Activated CD4-positive, alpha-beta T cell treated with anti-CD3 and anti-CD28 coated beads, Interleukin-10, Interleukin-2, amounts not matched to agents 100 ng/mL and 50 ng/mL, durations not matched to agents 16 hours and 8 hours (primary cell): ENCODE measurements at places on chromosomes 16 and 17.

GRCh38 chr16:88936008-88936555 is 40.9 kb downstream of the CBFA2T3 start:
- DNase-seq, result no peak

DNA sequence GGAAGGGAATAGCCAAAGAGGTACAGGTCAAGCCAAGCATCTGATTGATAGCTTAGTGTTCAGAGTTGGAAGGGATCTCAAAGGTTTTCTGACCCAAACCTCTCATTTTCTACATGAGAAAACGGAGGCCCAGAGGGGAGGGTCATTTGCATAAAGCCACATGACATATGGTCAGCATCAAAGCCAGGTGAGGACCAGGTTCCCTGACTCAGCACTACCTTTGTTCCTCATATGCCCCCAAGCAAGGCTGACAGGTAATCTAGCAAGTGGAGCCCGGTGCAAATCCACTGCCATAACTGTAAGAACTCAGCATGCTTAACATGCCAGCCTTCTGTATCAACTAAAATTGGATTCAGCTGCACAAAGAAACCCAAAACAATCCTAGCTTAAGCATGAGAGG is 28.2 kb upstream of the CCL1 start:
- DNase-seq, result no peak

GRCh38 chr17:77738751-77739531 is 219.6 kb upstream of the TNRC6C start:
- DNase-seq, result no peak

DNA sequence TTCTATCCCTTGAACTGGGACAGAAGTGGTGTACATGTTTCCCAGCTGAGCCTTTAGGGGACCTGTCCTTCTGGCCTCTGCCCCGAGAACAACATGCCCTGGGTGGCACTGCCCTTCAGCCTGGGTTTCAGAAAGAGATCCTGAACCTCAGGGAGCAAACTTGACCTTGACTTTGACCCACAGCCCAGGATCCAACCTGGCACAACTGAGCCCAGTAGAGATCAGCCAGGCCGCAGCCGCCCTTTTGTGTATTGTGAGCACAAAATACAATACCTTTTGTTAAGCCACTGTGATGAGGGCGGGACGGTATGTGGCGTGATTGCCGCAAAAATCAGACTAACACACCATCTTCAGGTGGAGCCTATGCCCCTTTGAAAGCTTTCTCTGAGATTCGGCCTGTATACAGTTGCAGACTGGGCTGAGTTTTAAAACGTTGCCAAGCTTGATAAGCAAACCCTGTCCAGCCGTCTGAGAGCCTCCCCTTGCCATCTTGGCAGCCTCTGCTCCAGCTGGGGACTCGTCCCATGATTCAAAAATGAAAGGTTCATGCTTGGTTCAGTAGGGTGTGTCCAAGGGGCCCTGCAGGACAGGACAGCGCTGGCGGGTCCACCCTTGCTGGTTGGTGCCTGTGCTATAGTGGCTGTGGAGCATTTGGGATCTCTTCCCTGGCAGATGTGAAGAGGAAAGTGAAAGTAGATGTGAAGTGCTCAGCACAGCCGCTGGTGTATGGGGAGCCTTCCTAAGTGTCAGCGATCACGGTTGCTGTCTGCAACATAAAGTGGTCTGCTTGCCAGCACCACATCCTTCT is 40.3 kb downstream of the FOXL1 start:
- no peak for DNase-seq

DNA sequence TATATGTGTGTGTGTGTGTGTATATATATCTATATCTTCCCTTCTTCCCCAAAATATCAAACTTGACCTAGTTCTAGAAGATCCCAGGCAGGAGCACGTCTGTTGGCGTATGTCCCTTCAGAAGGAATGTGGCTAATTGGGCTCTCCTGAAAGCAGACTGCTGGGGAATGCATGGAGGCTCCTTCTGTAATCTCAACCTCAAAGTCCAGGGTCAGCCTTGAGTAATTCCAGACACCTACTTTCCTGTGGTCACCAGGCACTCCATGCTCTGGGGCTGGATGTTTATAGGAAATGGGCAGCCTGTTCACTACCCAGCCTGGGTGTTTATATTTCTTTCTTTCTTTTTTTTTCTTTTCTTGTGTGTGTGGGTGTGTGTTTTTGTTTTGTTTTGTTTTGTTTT is 13.4 kb downstream of the BCO1 start:
- DNase-seq, result no peak

DNA sequence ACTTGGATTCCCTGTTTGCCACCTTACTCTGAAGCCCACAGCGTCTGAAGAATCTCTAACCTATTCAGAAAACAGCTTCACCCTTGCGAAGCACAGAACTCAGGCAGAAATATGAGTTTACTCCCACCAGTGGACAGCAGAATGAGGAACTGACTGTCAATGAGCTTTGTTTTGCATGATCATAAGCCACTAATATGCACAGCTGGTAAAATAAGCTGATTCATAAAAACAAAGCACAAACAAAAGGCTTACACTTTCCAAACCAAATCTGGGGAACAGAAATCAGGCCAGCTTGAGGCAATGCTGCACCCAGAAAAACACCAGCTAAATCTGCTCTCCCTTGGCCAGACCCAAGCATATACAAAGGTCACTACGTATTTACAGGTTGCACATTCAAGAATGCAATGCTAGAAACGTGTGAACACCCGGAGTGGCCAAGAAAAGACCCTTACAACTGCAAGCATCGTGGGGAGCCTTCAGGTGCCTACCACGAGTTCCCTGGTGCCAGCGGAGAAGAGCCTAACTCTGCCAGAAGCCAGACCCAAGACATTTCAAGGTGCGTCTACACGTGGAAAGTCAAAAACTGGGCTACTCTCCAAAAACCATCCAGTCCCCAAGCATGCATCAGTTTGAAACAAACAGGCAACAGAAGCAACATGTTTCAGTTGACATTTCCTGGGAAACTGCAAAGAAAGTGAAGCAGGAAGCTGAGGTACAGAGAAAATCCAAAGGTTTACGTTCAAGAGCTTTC is 207.1 kb downstream of the ZFHX3 start:
- DNase-seq, result no peak

- no peak for DNase-seq
Measured at GRCh38 chr17:10992106-10992880, 154.4 kb upstream of the PIRT start.

DNA sequence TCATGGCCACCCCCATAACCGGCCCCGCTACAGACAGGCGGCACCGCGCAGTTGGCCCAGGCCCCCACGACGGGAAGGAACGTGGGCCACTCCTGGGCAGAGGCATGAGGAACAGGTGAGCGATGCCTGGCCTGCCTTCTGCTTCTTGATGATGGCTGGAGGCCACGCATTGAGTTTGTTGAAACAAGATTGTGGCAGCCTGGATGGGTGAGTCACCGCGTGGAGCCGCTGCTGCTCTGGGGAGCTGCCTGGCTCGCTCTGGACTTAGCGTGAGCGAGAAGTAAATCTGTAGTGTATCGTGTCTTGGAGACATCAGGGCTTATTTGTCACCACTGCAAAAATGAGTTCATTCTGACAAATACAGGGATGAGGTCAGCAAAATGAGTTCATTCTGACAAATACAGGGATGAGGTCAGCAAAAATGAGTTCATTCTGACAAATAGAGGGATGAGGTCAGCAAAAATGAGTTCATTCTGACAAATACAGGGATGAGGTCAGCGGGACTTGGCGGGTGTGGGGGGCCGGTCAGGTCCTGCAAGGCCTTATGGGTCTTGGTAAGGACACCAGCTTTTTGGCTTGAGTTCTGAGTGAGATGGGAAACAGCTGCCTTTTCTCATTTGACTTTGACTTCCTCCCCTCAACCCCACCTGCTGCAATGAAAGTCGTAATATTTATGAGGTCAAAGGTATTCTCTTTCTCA is 93.0 kb downstream of the SEC14L1 start:
- DNase-seq, result peak; percentile 74

- DNase-seq, result peak; percentile 72
Measured at GRCh38 chr17:45261577-45262515, at the start of gene SPATA32. Gene SPATA32 (minus strand): TSS chr17:45262094. CDS start chr17:45262016, 78 bp downstream.

- peak; percentile 23 for DNase-seq
Measured at GRCh38 chr17:63774969-63775265, 947 bp downstream of the DDX42 start.

DNA sequence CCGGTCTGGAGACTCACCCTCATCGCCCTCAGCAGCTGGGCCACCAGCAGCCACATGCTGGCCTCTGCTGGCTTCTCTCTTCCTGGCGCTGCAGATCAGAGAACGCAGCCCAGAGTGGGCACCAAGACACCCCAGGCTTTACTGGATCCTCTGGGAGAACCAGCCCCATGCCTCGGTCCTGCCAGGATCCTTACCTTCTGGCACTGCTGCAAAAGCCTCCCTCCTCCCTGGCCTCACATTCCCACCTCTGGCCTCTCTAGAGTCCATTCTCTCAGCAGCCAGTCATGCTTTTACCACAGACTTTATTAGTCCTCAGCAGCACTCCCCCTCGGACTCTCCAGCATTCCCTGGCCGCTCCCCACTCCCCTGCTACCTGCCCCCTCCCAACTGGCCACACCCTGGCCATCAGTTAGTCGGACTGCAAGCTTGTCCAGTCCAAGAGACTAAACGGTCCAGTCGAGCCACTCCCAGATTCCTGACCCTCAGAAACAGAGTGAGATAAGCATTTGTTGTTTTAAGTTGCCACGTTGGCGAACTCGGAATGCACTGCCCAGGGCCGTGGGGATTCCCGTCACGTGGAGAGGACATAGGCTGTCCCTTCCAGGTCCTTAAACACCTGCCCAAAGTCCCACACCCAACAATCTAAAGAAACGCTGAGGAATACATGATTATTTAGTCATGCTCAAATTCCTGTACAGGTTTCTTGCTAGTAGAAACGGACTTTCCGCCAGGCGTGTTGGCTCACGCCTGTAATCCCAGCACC is 5.9 kb upstream of the SPG7 start:
- DNase-seq, result no peak

- DNase-seq, result no peak
Measured at GRCh38 chr17:520447-521182, 168.0 kb upstream of the RPH3AL start.

DNA sequence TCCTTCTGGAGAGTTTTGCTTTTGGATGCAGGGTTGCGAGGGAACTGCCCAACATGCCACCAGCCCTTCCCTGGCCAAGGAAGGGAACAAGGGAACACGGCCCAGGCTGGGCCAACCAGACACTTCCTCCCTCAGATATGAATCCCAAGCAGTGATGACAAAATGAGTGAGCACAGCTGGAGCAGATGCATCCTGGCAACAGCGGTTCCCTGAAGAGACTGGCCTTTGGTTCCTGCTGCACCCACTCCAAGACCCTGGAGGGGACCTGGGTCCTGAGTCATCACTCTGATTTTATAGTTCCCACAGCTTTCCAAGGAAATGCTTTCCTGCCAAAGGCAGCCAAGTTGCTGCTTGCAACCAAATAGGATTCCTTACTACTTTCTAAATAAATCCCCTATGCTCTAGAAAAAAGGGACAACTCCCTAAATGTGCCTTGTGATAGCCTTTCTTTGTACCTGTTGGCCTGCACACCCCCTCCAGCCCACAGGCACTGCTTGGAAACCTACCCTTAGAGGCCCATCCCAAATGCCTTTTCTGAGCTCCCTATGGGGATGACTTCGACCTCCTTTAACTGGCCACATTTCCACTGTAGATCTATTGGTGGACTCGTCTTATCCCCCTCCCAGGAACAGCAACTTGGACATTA is 5.3 kb downstream of the ST3GAL2 start:
- DNase-seq, result no peak

- no peak for DNase-seq
Measured at GRCh38 chr16:30526137-30526822, at the start of gene ZNF768. Gene ZNF768 (minus strand): TSS chr16:30526566. CDS start chr16:30526413, 153 bp downstream.

DNA sequence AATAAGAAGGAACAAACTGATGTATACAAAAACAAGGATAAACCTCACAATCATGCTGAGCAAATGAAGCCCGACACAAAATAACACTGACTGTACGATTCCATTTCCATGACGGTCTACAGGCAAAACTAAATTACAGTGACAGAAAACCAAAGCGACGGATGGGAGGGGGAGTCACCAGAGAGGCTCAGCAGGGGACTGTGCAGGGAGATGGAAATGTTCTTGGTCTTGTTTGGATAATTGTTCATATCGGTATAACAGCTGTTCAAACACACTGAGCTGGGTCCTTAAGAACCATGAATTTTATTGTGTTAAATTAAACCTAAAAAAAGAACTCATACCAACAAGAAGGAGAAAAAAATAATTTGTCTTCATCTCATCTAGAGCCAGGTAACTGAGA is 97.8 kb downstream of the NXN start:
- no peak for DNase-seq

DNA sequence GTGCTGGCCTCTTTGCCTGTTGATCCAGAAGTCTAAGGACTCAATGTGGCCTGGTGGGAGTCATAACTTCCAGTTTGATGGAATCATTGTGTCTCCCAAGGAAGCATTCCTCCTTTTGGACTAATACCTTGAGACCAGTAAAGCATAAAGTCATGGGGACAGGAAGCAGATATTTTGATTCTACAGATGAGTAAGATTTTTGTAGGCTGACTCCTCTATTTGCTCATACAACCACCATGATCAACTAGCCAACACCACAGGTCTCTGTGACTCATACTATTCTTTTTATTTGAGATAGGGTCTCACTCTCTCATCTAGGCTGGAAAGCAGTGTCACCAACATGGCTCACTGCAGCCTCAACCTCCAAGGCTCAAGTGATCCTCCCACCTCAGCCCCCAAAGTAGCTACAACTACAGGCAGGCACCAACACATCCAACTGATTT is 6.2 kb downstream of the MT2A start:
- DNase-seq, result peak; percentile 87

GRCh38 chr17:40568074-40568836 is 3.0 kb upstream of the CCR7 start:
- no peak for DNase-seq

GRCh38 chr16:68090130-68090529 is 5.0 kb downstream of the NFATC3 start:
- DNase-seq, result no peak

GRCh38 chr17:64036198-64036922 is 15.9 kb upstream of the ICAM2 start:
- no peak for DNase-seq

DNA sequence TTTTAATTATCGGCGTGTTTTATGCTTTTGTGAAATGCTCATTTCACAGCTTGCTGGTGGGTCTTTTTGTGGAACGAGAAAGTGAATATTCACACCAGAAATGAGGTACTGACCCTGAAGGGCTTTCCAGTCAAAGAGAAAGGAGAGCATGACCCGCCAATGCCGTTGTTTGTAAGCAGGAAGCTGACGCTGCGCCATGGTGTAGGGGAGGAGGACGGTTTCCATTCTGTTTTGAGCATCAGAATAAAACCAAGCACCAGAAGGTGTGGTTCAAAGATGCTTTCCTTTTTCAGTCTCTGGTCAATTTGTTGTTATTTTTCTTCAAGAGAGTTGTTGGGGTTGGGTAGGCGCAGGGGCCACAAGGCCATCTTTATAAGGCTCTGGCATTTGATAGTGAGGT is 669.3 kb downstream of the WWOX start:
- DNase-seq, result peak; percentile 84

DNA sequence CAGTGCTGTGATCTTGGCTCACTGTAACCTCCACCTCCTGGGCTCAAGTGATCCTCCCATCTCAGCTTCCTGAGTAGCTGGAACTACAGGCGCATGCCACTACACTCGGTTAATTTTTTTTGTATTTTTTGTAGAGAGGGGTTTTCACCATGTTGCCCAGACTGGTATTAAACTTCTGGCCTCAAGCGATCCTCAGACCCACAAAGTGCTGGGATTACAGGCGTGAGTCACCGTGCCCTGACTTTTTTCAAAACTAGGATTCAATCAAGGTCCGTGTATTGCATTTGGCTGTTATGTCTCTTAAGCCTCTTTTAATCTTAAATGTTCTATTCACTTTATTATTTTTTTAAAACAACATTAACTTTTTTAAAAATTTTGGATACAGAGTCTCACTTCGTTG is 4.3 kb upstream of the CCL22 start:
- DNase-seq, result no peak
